ENCODE measurements at places on chromosomes 6 and 20.

DNA sequence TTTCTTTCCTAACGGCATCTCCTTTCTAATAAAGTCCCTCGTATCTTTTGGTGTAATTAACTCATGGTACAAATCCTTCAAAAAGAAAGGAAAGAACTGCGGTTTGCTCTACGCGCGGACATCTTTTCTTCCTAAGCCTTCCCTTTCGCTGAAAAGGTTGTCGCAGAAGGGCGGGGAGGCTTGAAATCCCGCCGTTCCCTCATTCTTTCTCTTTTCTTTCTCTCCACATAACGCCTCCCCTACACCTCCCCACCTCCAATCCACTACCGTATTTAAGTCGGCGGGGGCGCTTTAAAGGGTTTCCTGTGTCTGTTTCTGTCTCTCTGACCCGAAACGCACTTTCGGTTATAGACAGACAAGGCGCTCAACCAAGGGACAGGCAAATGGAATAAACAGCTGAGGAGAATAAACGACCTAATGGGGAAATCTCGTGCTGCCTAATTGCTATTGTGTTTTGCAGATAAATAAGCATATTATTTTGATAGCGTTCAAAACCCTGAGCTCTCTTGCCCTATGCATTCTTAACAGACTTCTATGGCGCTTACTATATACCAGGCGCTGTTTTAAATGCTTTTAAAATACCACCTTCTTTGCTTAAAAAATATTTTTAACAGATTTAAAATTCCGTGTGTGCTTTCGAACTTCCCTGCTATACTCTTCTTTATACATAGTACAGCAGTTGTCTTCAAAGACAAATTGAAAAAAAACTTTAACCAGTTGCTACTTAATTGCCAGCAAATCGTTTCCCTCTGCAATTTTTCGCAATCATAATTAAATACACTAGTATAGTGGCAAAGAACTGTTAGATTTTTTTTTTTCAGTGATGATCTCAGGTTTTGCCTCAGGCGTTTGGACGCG lies 2.5 kb upstream of the HEY2 start:
- peak; percentile 32 for DNase-seq

- no peak for DNase-seq
These were observed 35.2 kb upstream of the NOP56 start for GRCh38 chr20:2617099-2617714.

GRCh38 chr6:169082093-169082492 lies 171.6 kb downstream of the THBS2 start:
- no peak for DNase-seq

DNA sequence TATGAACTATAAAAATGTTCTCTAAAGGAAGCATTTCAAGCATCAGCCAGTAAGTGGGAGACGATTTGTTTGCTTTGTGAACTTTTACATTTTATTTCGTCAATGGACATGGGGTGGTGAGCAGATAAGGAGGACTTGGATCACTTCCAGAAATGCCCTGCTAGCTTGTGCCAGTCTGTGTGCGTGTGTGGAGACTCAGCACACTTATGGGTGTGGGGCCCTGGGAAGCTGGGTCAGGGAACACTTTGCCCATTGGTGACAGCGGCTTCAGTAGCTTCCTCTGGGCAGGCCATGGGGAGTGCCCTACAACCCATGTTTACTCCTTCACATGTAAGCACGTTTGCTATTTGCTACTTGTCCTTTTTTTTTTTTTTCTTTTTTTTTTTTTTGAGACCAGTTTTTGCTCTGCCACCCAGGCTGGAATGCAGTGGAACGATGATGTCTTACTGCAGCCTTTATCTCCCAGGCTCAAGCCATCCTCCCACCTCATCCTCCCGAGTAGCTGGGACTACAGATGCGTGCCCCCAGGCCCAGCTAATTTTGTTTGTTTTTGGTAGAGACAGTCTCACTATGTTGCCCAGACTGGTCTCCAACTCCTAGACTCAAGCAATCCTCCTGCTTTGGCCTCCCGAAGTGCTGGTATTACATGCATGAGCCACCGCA lies 24.2 kb downstream of the PRDM1 start:
- DNase-seq, result no peak

DNA sequence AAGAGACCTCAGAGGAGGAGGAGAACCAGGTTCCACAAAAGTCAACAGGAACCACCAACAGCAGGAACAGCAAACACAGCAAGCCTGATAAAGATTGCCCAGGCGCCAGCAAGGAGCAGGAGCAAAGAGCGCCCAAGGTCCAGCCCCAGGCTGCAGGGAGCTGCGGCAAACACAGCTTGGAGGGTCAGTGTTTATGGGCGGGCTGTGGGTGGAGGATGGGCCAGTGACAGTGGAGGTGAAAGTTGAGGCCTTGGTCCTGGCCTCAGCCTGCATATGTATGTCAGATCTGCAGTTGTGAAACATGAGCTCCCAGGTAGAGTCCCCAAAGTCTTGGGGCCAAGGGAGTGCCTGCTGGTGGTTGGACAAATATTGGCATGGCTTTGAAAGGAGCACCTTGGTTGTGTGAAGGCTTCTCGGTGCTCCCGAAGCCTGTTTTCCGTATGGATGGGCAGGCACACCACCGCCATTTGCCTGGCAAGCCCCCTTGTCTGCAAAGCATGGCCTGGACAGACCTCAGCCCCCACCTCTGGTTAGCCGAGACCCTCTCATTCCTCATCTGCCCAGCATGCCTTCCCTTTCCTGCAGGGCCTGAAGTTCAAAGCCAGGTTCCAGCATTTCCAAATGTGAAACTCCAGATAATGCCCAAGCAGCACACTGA lies 2.0 kb upstream of the CAPN11 start:
- DNase-seq, result no peak

DNA sequence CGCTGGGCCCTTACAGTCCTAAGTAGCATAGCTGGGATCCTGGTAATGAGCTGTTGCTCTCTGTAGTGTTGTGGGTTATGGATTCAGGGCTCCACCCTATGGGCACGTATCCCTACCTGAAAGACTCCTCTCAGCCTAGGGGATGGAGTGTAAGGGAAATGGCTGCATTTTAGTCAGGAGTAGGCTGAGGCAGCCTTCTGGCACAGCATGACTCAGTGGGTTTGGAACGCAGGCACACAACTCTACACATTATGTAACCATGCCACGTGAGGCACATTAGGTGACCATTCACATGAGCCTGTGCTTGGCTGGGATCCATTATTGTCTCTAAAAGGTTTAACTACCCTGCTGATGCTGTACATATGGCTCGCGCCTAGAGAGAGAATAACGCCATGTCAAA lies 27.8 kb downstream of the HDDC2 start:
- DNase-seq, result no peak

GRCh38 chr6:101000341-101000740 lies 119.2 kb upstream of the ASCC3 start:
- no peak for DNase-seq

DNA sequence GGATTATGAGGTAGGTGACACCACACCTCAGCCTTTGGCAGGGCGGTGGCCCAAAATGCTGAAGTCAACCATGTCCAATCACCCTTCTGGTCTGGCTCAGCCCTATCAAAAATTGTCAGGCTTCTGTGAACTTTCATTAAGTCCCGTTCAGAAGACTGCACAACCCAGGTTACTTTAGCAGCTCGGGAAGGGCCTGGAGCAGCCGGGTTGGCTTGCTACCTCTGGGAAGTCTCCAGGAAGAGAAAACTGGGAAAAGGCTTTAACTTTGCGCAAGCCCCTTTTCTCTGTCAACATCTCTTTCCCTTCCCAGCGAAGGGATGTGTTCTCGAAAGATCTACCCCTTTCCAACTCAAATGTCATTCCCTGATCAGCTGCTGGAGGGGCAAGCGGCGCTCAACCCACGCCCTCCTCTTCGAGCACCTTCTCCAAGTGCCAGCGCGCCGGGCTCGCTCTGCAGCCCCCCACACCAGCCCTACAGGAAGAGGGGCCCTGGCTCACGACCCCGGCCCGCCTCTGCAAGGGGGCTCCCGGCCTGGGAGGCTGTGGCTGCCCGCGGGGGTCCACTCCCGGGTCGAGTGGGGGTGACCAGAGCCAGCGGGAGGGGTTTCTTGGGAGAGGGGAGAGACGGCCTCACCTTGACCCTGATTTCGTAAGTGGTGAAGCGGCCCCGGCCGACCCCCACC lies 573 bp downstream of the SNX3 start:
- DNase-seq, result peak; percentile 45

DNA sequence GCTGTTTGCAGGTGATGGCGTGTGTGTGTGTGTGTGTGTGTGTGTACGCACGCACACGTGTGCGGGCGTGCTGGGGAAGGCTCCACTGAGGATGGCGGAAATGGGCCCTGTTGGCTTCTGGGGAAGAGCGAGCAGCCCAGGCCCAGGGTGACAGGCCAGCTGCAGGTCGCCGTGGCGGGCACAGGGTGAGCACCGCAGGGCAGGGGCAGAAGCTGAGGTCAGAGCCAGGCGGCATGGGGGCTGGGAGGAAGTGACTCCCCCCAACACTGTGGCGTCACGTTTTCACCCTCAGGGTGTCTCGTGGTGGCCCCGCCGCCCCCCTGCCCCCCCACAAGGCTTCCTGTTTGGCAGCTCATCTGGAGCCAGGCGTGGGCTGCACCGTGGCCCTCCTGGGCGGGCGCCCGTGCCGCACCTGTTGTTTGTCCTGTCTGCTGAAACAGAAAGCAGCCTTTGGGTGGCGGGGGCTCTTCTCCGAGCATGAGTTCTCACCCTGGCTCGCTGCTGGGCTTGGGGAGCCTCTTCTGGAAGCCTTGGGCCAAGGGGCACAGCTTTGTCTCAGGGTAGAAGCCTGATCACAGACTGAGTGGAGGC lies 7.1 kb downstream of the RBM38 start:
- no peak for DNase-seq

DNA sequence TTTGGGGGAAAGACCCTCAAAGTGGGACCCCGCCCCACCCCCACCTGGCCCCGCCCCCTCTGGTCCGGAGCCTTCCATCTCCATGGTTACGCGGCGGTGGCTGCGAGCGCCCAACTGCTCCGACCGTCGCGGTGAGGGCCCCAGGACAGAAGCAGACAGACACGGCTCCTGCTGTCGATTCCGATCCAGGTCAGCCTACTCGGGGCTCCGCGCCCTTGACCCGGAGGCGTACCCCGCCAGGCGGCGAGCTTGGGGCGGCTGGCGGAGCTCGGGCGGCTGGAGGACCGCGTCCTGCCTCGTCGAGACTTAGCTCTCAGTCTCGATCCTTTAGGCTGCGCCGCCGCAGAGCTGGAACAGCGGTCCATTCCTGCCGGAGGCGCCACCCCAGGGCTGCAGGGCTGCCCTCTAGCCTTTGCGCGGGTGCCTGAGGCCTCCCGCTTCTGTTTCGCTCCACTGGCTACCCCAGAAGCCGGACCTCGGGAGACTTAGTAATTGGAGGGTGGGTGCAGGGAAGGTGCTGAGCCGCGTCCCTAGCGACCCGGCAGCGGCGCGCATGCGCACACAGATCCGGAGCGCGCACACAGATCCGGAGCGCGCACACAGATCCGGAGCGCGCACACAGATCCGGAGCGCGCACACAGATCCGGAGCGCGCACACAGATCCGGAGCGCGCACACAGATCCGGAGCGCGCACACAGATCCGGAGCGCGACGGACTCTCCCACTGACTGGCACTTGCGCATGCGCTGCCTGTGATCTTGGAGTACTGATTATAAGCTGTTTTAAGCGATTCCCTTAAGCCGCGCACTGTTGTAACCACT lies at the start of gene CFAP206:
TSS of gene CFAP206 (plus strand) at position 72 of the 820 bp plus-strand sequence. CDS start 1,868 bp downstream, outside the sequence.
- DNase-seq, result peak; percentile 87

DNA sequence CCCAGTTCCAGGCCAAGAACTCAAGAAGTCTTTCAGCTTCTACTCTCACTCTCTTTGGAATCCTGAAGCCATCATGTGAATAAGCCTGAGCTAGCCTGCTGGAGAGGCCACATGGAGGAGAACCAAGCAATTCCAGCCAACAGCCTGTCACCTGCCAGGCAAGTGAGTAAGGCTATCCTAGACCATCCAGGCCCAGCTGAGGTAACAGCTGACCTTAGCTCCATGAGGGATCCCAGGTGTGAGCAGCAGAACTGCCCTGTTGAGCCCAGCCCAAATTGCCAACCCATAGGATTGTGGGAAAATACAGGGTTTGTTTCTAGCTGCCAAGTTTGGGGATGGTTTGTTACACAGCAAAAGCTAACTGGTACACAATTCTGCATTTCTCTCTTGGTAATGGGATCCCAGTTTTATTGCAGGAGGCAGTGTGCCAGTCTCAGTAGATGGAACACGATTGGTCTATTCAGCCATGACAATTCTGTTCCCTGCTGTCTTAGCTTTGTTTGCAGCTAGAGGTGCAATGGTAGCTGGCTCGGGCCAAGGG lies 5.5 kb downstream of the SRXN1 start:
- DNase-seq, result no peak

DNA sequence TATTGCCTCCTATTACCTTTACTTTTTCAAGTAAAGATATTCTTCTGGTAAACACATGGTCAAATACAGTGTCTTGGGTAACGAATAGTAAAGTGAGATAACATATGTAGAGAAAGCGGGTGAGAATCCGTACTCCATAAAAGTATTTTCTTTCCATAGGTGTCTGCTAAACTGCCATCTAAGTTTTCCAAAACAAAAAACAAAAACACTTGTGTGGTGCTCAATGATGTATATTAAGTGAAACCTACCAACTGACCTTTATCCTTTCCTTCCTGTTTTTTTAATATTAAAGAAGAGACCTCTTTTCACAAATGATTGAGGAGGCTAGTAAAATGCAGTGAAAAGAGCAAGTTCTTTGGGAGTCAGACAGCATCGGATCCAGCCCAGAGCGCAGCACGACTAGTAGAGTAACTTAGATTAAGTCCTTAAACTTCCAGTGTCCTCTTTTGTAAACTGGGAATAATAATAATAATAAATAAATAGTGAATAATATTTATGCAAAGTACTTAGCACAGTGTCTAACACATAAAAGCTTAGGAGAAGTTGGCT lies 437 bp upstream of the CDKAL1 start:
- no peak for DNase-seq

- no peak for DNase-seq
These were observed 12.1 kb upstream of the NTSR1 start for GRCh38 chr20:62696434-62696957.

DNA sequence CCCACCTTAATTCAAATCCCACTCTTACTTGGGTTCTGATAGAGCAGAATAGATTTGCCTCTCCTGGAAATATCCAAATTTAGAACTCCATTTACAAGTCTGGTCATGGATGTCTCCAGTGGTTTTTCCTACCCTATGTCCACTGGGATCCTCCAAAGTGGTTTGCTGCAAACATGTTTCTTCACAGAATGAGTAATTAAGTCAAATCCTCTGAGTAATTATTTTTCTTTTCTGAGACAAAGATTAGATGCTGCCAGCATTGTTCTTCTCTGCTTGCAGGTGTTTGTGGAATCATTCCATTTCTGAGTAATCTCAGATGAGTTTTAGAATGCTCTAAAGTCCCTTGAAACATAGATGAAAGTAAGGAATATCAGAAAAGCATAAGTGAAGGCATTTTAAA lies 21.9 kb downstream of the DTD1 start:
- DNase-seq, result no peak

All from SK-N-DZ (cell line).